Inflammatory macrophage treated with lipopolysaccharide for 1 hour (primary cell): ENCODE measurements at places on chromosomes 3 and 15.

DNA sequence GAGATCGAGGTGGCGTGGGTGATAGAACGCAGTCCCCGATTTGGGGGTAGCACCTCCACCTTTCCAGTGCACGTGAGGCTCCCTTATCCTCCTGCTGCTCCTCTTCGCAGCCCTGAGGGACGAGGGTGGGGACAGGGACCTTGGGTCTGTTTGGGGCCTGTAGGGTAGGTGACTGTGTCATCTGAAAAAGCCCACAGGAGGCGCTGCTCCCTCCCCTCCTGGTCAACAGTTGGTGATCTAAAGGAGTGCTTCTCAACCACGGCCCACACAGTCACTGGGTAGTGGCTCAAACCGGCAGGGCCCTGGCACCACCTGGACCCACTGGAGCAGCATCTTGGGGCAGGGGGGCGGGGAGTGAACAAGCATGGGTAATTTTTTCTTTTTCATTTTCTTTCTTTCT lies 7.1 kb downstream of the LRRK1 start:
- DNase-seq = no peak

GRCh38 chr3:21847005-21847404 lies 96.0 kb upstream of the ZNF385D start:
- no peak for DNase-seq

DNA sequence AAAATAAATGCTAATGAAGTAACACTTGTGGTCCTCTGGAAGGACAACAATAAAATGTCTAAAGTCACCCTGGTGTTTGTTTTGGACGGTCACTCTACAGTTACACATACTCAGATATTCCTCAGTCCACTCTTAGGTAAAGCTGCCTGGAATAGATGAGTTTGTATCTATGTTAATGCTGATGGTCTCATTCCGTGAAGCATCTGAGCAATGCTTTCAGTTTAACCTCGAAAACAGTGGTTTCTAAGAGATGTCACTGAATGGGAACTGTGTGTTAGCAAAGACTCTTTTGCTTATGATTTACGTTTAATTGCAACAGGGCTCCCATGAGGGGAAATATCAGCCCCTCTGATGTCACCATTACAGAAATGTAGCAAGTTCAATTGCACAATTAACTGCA lies 49.1 kb downstream of the FBN1 start:
- DNase-seq = peak; percentile 46

- no peak for DNase-seq
These were observed 134.9 kb downstream of the MBNL1 start for GRCh38 chr3:152403632-152404066.
